Fibroblast of pulmonary artery (primary cell): ENCODE measurements at places on chromosomes 6 and 20.

GRCh38 chr6:145075425-145075824, 659.9 kb downstream of the EPM2A start:
- DNase-seq = no peak

- peak; percentile 50 for DNase-seq
Measured at GRCh38 chr6:130933712-130934200, 106.5 kb downstream of the SMLR1 start.

DNA sequence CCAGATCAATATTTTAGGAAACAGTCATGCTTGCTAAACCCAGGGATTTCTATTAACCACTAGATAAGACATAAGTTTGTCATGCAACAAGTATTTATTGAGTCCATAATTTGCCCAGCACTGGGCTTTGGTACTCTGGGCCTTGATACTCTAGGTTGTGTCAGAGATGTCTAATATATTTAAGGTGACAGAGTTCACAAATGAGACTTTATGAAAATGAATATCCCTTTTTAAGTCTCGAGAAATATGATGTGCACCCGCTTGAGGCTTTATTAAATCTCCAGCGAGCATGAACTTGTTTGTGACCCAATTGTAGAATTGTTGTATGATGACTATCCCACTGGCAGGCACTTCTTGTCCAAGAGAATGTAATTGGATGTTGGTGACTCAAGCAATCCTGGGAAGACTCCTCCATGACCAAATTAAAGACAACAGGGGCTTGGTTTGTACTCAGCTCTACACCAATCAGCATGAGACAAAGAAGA, 109.2 kb downstream of the ESR1 start:
- peak; percentile 51 for DNase-seq

GRCh38 chr6:20541382-20541781, 7.1 kb downstream of the CDKAL1 start:
- no peak for DNase-seq
